ENCODE measurements at places on chromosomes 1 and 21.

- no peak for DNase-seq
These were observed 119.7 kb downstream of the PRDM2 start for GRCh38 chr1:13819642-13820041.

DNA sequence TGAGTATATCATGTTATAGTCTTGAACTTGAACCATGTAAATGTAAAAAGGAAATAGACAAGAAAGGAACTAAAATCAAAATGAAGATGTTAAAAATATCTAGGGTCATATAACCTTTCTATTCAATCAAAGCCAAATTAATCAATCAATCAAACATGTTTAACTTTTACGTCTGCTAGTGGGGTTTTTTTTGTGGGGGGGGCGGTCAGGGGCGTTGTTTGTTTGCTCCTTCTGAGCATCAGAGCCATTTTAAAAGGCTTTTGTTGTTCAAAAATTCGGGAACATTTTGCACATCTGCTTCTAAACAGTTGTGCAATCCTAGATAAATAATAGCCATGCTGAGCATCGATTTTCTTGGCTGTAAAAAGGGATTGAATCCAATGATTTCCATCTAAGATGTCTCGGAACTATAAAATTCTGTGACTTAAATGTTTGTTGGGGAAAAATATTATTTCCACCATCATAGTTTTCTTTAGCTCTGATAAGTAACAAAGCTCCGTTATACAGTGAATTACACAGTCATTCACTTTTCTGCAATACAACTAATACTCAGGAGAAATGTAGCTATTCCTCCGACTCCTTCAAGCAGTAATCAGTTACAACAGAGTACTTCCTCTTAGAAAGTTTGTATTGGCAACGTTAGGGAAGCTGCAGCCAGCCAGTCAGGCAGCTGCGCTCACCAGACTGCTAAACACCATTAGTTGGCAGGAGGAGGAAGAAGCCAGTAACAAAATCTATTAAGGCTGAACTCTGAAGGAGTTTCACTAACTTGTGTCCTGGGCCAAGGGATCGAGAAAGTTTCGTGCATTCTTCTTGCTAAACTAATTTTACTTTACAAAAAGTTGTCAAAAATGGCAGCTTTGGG is 2.2 kb downstream of the SPATA6 start:
- DNase-seq, result peak; percentile 60

GRCh38 chr1:110554871-110555801 is 36.2 kb upstream of the KCNA10 start:
- DNase-seq, result peak; percentile 35

GRCh38 chr1:164648636-164649035 is 89.7 kb downstream of the PBX1 start:
- DNase-seq, result no peak

DNA sequence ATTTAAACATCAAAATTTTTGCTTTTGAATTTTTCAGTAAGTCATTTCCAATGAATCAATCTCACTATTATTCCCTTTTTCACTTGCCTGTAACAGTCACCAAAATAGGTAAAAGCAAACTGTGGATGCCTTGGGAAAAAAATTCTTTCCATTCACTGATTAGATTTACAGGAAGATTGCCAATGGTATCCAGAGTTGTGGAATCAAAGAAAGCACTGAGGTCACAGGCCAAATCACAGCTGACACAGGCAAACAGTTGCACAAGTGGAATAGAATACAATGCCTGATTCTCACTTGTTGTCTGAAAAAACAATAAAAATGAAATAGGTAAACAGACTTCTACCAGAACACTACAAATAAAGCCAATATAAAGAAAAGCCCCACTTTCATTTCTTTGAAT is 48.4 kb downstream of the LTN1 start:
- peak; percentile 21 for DNase-seq

DNA sequence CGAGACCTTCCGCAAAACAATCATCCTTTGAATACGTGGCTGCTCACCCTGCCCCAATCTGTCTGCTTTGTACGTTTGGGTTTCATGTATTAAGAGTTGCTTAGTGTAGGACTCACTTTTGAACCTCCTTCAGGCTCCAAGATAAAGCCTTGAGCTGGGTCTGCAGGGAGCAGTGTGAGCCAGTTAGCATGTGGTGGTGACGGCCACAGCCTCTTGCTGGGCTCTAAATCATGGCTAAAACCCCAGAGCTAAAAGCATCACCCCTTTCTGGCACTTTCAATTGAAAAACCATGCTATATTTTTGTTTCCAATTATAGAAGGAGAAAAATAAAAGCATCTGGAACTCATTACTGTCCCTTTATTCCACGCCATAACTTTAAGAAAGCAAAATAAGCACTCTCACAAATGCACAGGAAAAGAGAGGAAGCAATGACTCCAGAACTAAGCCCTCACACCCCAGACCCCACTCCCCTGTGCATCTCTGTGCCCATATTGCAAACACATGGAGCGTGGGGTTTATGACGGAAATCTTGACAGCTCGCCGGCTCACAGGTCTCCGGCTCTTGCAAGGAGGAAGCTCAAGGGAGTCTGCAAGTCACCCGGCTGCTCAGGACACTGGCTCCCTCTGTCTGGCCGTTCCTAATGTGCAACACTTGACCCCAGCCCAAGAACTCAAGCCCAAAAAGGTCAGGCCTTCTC is 135.5 kb downstream of the MIS18A start:
- DNase-seq, result peak; percentile 64

DNA sequence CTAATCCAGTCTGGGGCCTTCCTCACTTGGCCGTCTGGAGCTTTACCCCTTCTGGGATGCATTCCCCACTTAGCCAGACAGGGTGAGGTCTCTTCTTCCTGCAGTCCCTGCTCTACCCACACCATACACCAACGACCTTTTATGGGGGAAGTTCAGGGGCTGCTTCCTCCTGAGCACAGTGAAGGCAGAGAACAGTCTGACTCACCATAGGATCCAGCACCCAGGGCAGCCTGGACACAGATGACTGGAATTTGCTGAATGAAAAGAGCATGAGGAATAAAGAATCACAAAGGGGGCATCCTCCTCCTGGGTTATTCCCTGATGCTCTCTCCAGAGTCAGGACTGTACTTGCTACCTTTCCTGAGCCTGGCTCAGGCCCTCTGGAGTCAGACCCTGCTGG is 4.6 kb upstream of the FOXE3 start:
- DNase-seq, result peak; percentile 78

DNA sequence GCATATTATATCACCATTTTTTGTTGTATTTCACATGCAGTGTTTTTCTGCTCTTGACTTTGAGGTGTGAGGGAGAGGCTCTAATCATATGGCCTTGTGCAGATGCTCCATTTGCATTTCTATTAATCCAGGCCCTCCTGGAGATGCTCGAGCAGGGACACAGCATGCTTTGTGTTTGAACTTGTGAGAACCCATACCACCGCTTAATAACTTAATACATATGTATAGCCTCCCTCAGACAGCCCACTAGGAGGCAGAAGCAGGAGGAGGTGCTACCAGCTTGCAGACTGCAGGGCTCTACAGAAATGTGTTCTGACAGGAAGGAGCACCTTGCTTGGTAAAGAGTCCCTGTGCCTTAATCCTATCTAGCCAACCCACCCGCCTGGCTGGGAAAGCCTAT is 155.2 kb downstream of the BARHL2 start:
- no peak for DNase-seq

- DNase-seq, result no peak
These were observed 5.6 kb downstream of the TMEM234 start for GRCh38 chr1:32216566-32216965.

- no peak for DNase-seq
These were observed 149.6 kb upstream of the C1orf87 start for GRCh38 chr1:60223158-60223557.
